SK-N-SH treated with all-trans-retinoic acid at 6 μM for 48 hours (cell line): ENCODE measurements at places on chromosomes 5 and 9.

DNA sequence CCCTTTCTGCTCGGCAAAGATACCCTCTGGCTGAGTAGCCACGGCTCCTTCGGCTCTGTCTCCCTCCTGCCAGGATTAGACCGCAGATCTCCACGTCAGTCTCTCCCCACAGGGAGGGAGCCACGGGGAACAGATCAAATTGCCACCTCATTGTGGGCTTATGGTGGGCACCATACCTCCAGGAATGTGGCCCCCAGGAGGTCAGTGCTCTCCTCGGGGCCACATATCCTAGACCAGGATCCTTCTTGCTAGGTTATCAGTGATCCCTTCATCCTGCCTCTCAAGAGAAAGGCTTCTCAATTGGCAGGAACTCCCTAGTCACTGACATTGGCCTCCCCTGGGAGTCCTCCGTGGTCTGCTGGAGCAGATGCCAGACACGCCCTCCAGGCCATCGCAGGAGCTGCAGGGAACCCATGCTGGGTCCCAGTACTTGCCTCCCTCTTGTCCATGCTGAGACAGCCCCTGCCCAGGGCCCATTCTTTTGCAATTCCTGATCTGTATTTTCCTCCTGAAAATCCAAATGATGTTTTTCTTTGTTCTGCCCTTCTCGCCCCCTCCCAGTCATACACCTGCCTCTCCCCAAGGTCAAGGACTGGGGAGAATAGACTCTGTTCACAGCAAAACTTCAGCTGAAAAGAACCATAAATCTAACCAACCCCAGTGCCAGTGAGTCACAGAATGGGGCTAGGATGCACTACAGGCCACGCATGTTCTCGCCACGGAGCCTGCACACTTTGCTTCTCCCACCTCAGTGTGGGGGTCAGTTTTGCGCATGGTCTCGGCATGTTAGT is 31.6 kb upstream of the ENHO start:
- peak; percentile 23; the same call in 2 of the 3 replicates for ATAC-seq

DNA sequence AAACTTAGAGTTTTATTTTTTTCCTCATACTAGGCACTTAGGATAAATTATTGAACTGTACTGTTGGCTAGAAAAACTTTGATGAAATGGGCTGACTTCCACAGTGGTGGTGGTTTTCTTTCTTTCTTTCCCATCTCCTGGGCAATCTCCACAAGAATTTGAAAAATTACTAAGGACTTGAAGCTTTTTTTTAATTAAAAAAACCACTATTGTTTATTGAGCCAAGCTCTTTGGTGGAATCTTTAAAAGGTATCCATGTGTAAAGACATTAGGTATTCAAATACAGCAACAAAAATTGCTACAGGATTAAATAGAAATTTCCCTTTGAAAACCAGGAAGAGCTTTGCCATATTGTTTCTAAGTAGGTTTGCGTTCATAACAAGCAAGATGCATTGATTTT is 14.1 kb downstream of the MARCHF6 start:
- no peak for ATAC-seq

GRCh38 chr5:137348759-137349158 is 150.4 kb downstream of the SPOCK1 start:
- ATAC-seq = no peak

GRCh38 chr5:20109326-20109725 is 121.3 kb upstream of the CDH18 start:
- no peak for ATAC-seq

GRCh38 chr5:179143446-179143845 is 83.3 kb downstream of the ZNF354C start:
- ATAC-seq = no peak

DNA sequence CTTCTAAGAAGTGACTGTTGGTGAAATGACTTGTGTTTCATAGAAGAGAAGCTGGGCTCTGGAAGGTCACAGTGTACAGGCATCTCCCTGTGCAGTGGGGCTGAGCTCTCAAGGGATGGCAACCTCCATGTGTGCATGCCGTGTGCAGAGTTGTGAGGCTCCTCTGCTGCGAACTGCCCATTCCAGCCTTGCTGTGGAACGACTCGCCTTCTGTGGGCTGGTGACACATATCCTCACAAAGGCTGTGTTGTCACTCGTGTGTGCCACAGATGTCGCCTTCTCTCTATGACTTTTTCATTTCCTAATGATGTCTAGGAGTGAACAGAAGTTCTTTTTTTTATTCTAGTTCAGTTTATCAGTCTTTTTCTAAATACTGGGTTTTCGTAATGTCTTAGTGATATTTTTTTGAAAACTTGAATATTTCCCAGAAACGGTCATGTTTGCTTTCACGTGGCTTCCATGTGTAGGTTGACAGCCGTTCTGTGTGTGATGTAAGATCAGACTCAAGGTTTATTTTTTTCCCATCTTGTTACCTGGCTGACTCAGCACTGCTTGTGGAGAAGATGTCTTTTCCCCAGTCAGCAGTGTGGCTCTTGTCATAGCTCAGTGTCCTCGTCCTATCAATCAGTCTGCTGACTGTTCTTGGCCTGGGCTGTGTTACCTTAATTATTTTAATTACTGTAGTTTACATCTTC is 57.3 kb upstream of the CACNA1B start:
- no peak for ATAC-seq

GRCh38 chr5:122183098-122183787 is 53.9 kb downstream of the ZNF474 start:
- ATAC-seq = peak; percentile 31

DNA sequence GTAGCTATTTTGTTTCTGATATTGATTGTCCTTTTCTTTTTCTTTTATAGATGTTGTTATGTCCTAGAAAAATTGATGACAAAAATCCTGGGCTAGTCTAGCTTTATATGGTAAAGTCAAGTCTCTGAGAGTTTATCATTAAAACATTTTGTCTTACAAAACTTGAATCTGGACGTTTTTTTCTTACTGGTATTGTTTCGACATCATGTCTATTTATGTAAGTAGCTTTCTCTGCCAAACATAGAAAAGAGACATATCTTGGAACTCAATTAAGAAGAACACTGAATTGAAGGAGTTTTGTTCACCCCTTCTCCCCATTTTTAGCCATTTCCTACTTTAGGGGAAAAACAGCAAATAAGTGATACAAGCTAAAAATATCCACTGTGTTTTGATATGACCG is 151.5 kb downstream of the ISOC1 start:
- no peak for ATAC-seq

DNA sequence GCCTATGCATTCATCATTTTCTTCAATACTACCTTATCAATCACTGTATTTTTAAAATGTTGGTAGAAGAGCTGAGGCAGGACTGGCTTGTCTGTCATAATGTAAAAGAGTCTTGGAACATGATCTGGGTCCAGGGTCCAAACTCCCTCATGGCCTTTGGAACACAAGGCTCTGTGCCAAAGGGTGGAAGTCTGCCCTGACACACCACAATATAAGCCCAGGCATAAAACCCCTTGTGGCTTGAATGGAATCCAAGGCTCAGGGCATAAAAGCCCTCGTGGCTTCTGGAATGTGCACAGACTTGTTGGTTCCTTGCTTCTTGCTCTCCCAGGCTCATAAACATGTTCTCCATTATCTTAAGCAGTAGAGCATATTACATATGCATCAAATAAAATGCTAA is 48.0 kb downstream of the GABRB2 start:
- ATAC-seq = no peak

- no peak for ATAC-seq
Observed at GRCh38 chr9:129505270-129505902, 115.5 kb downstream of the C9orf50 start.

DNA sequence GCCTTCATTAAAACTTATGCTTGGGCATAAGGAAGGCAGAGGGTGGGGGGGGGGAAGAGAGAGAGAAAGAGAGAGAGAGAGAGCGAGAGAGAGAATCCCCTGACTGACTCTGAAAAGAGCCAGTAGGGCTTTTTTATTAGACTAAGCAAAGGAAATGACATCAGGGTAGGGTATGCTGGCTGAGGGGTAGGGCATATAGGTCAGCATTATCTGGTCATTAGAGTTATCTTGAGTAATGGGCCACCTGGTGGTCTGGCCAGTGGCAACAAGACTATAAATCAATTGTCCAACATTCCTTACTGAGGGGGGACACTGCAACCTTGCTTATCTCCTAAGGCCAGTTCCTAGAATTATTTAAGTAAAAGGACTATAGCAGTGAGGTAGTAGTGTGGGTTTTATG is 67.2 kb downstream of the TSSK1B start:
- ATAC-seq = no peak

GRCh38 chr5:103915081-103915480 is 352.5 kb upstream of the NUDT12 start:
- no peak for ATAC-seq

GRCh38 chr5:65382582-65382981 is 99.1 kb downstream of the ADAMTS6 start:
- ATAC-seq = no peak

- peak; percentile 26 for ATAC-seq
Observed at GRCh38 chr9:89496645-89497256, 1.2 kb downstream of the SEMA4D start.

DNA sequence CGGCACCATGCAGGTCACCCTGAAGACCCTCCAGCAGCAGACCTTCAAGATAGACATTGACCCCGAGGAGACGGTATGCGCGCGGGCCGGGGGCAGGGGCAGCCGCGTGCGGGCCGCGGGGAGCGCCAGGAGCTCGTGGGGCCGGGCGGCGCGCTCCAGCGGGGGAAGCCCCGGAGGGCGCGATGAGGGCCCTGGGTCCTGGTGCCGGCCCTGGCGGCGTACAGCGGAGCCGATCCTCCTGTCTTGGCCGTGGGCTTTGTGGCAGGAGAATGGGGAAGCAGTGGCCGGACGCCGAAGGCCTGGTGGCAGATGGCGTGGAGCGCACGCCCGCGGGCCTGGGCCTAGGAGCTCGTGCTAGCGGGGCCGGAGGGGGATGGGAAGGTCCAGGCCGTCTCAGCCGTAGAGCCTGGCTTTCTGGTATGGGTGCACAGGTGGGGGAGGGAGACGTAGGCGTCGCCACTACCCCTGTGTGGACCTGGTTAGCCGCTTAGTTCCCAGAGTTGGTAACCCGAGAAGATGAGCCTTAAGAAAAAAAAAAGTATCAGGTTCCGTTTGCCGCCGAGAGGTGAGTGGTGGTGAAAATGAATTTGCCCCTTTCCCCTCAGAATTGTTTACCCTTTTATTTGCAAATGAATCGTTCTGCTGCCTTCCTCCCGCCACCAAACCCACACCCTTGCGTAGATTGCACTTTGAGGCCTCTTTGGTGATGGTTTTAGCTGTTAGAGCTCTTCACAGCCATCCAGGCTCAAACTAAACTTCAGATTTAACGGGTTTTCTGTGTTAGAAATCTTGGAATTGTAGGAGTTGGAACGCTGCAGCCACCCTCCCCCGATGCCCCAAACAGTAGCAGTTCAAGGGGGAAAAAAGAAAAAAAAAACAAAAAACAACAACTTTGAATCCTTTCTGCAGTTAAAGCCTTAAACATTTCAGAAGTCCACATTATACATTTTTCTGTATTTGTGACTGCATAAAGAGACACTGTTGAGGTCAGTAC is 841 bp downstream of the RAD23B start:
- ATAC-seq = peak; percentile 54

- ATAC-seq = no peak
Observed at GRCh38 chr9:124583134-124583533, 75.9 kb upstream of the NR5A1 start.
